ENCODE measurements at places on chromosomes 11 and 22. TPM values are rescaled to one million over a fixed set of nuclear protein-coding genes. Genes with fewer than 3 reads are reported as not detected.

IL17REL gene
- total RNA-seq, result not detected

DNA sequence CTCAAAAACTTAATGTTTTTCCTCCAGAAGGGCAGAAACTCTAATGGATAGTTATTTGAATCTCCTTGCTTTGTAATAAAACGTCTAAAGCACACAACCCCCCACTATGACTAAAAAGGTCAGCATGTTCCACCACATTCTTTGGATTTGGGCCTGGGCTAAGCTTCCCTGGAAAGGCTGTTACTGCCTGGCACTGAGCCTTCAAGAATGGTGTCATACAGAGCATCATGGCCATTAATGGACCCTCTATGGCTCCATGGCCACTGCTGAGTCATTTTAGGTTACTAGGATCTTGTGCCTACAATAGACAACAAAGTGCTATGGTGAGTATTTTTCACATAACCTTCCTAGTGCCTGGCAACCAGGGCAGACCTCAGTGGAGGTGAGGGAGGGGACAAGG, 242.6 kb upstream of the FAT3 start:
- H3K27me3 ChIP-seq, result no peaks in the 10 kb centered on the region
- no peaks in the 10 kb centered on the region for H3K4me1 ChIP-seq
- no peak overlapping the region for H3K4me3 ChIP-seq
- no peaks in the 10 kb centered on the region for H3K36me3 ChIP-seq
- H3K27ac ChIP-seq, result peak overlapping the region; percentile 38

GRCh38 chr11:36254713-36255112, 34.5 kb downstream of the COMMD9 start:
- no peaks in the 10 kb centered on the region for H3K4me1 ChIP-seq
- H3K4me3 ChIP-seq, result no peak overlapping the region
- H3K36me3 ChIP-seq, result no peaks in the 10 kb centered on the region
- DNase-seq, result no peak
- H3K27ac ChIP-seq, result no peak overlapping the region
- H3K27me3 ChIP-seq, result no peaks in the 10 kb centered on the region

MMP12 gene
- not detected for total RNA-seq

PHOX2A gene
- not detected for total RNA-seq

DNA sequence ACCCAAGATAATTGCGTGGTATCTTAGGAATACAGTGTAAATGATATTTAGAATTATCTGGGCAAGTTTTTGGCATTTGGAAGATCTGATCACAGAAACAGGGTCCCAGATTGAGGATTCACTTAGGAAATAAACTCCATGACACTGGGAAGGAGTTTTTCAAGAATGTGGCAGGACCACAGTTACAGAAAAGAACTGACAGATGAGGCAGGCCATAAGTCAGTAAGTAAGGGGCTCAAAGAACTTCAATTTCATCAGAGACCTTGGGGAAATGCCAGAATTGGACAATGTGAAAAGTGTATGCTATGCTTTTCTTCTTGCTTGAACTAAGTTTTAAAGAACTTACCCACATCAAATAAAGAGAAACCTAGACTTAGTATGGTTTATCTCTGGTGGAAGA, 49.3 kb downstream of the RBMXL2 start:
- no peak overlapping the region for H3K4me3 ChIP-seq
- no peaks in the 10 kb centered on the region for H3K4me1 ChIP-seq
- H3K27ac ChIP-seq, result no peak overlapping the region
- H3K27me3 ChIP-seq, result no peaks in the 10 kb centered on the region
- no peaks in the 10 kb centered on the region for H3K36me3 ChIP-seq

MS4A12 gene
- not detected for total RNA-seq

DNA sequence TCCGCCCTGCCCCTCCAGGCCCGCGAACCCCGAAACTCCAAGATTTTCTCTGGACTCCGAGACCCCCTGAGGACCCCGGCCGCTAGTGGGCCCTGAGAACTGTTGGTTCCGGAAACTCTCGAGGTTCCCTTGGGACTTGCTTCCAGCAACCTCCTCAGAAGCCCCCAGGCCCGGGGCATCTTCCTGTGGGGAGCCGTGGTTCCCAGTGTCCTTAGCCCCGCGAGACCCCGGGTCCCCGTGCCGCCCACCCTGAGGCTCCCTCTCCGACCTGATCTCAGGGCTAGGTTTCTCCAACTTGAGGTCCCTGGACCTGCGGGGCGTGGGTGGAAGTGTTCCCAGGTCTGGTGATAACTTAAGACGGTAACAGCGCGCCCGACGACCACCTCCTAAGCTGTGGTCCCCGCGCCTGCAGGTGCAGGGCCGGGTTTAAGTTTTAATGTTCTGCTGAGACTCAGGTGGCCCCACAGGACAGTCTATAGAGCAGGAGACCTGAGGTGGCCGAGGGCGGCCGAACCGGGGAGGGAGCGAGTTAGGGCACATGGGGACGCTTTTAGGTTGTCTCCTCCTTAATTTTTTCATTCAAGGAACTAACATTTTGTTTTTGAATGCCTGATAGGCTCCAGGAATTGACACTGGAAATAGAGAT, 720 bp downstream of the FAM118A start:
- H3K27ac ChIP-seq, result peak overlapping the region; percentile 86
- H3K27me3 ChIP-seq, result no peaks in the 10 kb centered on the region
- no peaks in the 10 kb centered on the region for H3K36me3 ChIP-seq
- DNase-seq, result no peak
- H3K4me3 ChIP-seq, result peak overlapping the region; percentile 100

SYNGR1 gene
- total RNA-seq, result 18.8 TPM

DNA sequence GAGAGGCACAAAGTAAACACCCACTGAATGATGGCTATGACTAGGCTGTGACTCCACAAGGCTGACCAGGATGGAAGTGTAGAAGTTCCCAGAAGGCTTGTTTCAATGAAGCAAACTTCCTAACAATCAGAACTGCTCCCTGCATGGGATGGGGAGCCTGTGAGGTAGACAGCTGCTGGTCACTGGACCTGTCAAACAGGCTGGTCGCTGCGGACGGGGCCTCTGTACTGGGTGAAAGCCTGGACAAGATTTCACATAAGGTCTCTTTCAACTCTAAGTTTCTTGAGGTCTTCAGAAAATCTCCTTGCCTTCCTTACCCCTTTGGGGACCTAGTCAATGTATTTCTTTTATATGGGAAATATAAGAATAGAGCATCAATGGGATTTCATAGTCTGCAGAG, 438.2 kb downstream of the BUD13 start:
- H3K4me3 ChIP-seq, result no peak overlapping the region
- no peak for DNase-seq
- no peaks in the 10 kb centered on the region for H3K4me1 ChIP-seq
- no peaks in the 10 kb centered on the region for H3K27me3 ChIP-seq

PRDM11 gene
- total RNA-seq, result 4.1 TPM

SLC43A3 gene
- 89.8 TPM for total RNA-seq

NPAT gene
- total RNA-seq, result 8.8 TPM

SPDYC gene
- not detected for total RNA-seq

HIC2 gene
- total RNA-seq, result 3.3 TPM

CATSPERZ gene
- total RNA-seq, result not detected

DNA sequence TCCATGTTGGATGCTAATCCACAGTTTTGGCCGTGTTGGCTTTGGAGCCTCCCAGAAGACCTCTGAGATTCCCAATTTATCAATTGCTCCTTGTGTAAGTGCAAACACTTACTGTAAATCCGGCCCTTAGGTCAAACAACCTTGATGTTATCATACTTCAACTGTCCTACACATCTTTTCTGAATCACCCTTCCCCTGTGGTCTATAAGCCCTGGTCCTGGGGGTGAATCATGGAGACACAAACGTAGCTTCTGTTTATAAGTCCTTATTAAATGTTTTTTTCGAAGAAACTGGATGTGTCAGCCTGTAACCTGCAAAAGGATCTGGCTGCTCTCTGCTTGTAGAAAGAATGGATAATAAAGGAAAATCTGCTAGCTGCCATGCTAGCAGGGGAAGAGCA, 1.7 kb upstream of the IL10RA start:
- H3K4me1 ChIP-seq, result peaks cover 29% of the 10 kb centered on the region
- no peaks in the 10 kb centered on the region for H3K36me3 ChIP-seq
- no peak overlapping the region for H3K4me3 ChIP-seq

Measured in esophagus squamous epithelium (tissue), 5 donors.